ENCODE measurements at places on chromosomes 4 and X.

DNA sequence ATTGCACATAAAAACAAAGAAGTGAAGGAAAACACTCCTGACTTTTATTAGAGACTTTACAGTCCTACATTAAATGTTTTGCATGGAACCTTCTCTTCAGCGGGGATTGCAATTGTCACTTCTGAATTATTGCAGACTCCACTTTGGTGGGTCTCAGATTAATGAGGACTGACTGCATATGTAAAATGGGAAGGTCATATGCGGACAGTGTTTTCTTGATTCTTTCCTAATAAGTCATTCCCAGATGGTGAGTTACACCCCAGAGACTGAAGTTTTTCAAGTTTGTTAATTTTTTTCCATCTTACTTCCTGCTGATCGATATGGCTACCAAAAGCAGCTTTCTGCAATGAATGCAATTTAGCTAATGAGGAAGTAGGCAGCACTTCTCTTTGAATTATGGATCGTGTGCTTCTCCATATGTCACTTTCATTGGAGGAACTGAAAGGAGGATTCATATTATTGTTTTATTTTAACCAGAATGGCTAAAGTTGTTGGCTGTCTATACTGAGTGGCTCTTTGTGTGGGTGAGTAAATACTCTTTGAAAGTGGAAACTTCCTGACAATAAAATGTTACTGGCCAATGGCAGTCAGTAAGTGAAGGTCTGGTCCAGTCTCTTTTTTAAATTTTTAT, 119.3 kb upstream of the CLNK start:
- no peak for DNase-seq

DNA sequence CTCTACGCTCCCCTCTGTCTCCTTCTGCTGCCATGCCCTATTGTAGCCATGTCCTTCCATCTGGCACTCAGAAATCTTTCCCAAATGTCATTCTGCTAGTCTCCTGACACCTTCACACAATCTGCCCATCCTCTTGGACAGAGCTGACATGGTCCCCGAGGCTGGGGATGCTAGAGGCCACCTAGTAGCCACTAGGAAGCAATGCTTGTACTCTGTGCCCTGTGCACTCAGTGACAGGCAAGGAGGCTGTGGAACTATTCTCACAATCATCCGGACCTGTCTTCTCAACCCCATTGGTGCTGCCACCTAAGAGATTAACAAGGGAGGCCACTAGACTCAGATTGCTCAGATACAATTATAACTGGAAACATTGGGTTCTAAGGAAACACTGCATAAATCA, 112.6 kb upstream of the TMEM164 start:
- no peak for DNase-seq

DNA sequence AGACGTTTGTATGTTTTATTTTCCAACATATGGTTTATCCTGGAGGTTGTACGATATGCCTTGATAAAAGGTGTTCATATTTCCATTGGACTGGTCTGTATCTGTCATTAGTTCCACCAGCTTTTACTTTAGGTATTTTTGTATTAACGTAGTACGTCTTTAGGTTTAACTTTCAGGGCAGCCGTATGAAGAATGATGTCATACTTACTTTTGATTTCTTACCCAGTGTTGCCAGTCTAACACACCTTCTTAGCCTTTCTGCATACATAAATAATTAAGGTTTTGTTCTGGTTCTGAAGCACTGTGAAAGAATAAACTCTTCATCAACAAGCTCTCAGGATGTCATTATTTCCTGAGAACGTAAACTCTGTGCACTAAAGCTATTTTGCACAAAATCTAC, 18.9 kb upstream of the NEIL3 start:
- DNase-seq: no peak

DNA sequence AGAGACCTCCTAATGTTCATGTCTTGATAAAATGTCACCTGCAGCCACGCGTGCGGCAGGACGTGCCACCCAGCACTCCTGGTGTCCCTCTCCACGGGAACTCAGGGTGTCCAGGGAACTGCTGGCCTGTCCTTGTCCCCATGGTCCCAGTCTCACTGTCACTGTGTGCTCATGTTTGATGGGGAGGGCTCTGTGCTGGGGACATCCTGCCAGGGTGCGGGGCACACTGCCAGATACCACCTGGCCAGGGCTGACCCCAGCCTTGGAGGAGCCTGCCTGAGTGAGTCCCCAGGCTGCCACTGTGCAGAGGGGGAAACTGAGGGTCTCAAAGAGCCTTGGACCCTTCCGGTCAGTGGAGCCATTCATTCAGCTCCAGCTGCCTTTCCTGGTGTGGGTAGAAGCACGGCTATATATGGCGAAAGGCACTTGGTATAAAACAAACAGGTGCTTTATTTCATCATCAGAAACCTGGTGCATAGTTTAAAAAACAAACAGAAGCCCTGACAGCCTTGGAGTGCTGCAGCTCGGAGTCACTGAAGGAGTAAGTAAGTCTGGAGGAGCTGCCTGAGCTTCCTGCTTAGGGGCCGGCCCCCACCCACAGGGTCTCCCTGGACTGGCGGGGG, 33.0 kb downstream of the NOP14 start:
- DNase-seq: no peak

DNA sequence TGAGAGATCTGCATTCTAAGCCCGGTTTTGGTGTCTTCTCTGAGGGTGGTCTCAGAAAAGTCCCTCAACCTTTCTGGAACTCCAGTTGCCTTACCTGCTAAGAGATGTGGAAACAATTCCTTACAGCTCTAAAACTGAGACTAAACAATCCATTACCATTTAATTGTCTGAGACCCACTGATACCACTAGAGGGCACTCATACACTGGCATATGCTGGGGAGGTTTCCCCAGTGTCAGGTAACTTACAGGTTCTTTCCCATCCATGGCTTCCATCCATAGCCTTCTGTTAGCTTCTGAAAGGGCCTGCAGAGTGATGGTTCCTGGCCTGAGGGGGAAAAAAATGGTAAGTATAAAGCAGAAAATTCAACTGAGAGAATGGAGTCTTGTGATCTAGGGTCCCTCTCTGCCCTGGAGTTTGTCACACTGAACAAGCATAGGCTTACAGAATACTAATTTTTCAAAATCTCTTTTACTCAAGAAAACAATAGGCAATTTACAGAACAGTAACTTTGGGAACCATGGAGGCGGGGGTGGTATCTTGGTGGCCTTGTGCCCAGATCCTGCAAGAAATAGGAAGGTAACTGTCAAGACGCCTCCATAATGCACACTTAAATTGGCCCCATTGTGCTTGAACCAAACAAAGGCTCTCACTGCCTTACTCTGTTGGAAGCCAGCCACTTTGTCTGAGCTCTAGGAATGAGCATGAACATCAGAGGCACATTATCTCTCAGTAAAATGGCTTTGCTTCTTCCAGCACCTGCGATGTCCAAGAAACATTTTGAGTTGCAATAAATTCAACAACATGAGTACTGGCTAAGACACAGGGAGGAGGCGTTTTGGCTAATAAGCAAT, 236.1 kb downstream of the OPHN1 start:
- DNase-seq: peak; percentile 50

GRCh38 chr4:13399257-13399656, 84.9 kb downstream of the RAB28 start:
- peak; percentile 13 for DNase-seq

- DNase-seq: no peak
These were observed 147.5 kb upstream of the SMIM31 start for GRCh38 chr4:164606478-164606877.

DNA sequence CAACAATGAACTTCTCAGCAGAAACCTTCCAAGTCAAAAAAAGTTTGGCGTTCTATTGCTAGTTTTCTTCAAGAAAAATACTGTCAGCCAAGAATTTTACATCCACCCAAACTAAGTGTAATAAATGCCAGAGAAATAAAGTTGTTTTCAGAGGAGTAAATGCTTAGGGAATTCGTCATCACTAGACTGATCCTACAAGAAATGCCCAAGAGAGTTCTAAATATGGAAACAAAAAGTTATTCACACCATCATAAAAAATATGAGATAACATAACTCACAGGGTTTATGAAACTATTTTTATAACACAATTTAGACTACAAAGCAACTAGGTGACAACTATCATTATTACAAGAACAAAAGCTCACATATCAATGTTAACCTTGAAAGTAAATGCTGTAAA, 259.5 kb upstream of the GABRA2 start:
- DNase-seq: no peak

GRCh38 chr4:127113844-127114362, 518.9 kb upstream of the INTU start:
- no peak for DNase-seq

DNA sequence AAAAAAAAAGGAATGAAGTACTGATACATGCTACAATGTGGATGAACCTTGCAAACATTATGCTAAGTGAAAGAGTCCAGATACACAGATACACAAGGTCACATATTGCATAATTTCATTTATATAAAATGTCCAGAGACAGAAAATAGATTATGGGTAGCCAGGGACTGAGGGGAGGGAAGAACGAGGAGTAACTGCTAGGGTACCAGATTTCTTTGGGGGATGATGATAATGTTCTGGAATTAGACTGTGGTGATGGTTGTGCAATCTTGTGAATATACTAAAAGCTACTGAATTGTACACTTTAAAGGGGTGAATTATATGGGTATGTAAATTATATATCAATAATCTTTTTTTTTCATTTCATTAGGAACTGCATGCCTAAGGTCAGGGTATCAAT, 20.8 kb upstream of the AP1AR start:
- no peak for DNase-seq

- DNase-seq: no peak
These were observed 125.1 kb upstream of the FRG1 start for GRCh38 chr4:189815404-189816192.

GRCh38 chr4:150938873-150939499, 76.1 kb downstream of the LRBA start:
- DNase-seq: no peak

- no peak for DNase-seq
These were observed 280.6 kb upstream of the ZFP42 start for GRCh38 chr4:187714957-187715356.

Measured in myocyte (in vitro differentiated cells).